ENCODE measurements at places on chromosomes 16 and 17. TPM values are rescaled to one million over a fixed set of nuclear protein-coding genes. Genes with fewer than 3 reads are reported as not detected.
A peak's percentile ranks its signal among the peaks of the same experiment; 100 is the strongest.

- no peak for DNase-seq
These were observed 2.4 kb downstream of the PRPSAP2 start for GRCh38 chr17:18860161-18860972.

- no peak for DNase-seq
These were observed 1.0 kb downstream of the SDK2 start for GRCh38 chr17:73643001-73643851.

DNA sequence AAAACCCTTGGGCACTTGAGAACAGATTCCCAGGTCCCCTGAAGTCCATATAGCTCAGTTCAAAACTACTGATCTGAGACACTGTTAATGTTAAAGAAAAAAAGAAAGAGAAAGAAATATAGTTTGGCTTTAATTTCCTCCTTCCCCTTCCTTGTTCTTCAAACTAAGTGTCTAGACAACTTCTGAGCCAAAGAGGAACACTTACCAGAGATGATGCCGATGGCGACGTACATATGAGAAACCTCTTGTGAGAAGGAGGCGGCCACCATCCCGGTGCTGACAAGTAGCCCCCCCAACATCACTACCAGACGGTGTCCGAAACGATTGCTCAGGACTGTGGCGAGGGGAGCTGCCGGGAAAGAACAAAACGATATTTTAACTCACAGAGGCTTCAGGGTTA lies 17.2 kb downstream of the SLC16A6 start:
- DNase-seq = no peak

- no peak for DNase-seq
These were observed 952.6 kb upstream of the SOX9 start for GRCh38 chr17:71168053-71168741.

- DNase-seq = no peak
These were observed 2.2 kb upstream of the ATP6V0A1 start for GRCh38 chr17:42456223-42457106.

DNA sequence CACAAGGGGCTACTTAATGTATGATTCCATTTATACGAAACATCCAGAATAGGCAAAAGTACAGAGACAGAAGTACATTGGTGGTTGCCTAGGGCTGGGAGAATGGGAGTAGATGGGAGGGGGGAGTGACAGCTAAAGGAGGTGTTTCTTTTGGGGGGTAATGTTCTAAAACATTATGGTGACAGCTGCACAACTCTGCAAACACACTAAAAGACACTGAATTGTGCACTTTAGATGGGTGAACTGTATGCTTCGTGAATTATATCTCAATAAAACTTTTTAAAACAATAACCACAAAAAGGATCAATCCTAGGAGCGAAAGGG lies 661 bp downstream of the LYRM9 start:
- no peak for DNase-seq

DNA sequence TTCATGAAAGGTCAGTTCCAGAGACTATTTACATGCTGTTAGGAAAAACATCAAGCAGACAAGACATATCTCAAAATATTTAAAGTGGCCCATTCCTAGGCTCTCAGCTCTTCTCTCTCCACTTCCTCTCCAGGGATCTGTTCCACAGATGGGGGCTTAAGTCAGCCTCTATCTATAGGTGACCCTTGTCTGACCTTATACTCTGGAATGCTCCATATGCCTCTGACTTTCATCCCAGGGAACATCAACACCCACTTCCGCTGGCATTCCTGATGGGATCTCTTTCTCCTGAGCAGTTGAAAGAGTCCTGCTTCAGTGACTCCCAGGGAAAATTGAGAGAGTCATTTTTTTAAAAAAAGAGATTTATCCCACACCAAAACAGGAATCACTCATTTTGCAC lies 11.5 kb upstream of the WIPI1 start:
- no peak for DNase-seq

- DNase-seq = no peak
These were observed 22.3 kb upstream of the ADORA2B start for GRCh38 chr17:15922586-15922985.

- peak; percentile 65 for DNase-seq
These were observed 13.7 kb downstream of the SYCE1L start for GRCh38 chr16:77212741-77213541.

GRCh38 chr16:24939738-24940137 lies 75.4 kb downstream of the ARHGAP17 start:
- DNase-seq = no peak

- no peak for DNase-seq
These were observed 23.0 kb downstream of the SPPL2C start for GRCh38 chr17:45867702-45868101.

DNA sequence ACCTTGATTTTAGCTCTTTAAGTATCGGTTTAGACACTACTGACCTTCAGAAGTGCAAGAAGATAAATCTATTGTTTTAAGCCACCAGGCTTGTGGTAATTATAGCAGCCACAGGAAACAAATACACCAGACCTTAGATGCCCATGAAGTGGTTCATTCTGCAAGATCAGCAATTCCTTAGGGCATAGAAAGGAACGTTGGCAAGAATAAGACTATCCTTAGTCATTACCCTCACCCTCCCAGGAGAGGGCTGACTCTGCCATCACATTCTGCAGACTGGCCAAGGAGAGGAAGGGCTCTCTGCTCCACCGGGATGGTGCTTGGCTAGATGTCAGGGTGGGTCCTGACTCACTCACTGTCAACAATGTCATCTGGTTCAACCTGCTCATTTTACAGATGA lies 14.1 kb upstream of the NDEL1 start:
- DNase-seq = no peak

DNA sequence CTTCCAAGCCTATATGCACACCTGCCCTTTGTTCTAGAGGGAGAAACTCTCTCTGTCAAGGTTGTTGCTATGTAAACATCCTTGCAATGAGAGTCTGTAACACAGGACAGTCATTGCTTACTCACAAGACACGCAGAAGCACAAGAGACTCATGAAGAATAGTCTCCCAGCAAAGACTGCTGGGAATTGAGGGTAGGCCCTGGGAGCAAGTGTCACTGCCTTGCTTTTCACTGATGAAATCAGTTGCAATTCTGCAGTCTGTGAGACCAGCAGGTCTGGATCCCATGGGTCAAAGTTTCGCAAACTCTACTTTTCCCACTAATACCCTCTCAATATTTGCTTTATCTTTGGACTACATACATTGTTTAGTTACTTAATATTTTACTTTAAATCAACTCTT lies 177.4 kb downstream of the FTO start:
- DNase-seq = no peak

The SDR42E1 gene
- 11.7 TPM for total RNA-seq

The KRT25 gene
- total RNA-seq = not detected

The XYLT1 gene
- total RNA-seq = 11.9 TPM

The TEKT5 gene
- not detected for total RNA-seq

The SOX9 gene
- 47.7 TPM for total RNA-seq

The PPP1R27 gene
- total RNA-seq = not detected

The GSE1 gene
- 52.3 TPM for total RNA-seq

The CLEC3A gene
- not detected for total RNA-seq
